ENCODE measurements at places on chromosomes 7 and 10.

- no peak for DNase-seq
These were observed 5.2 kb downstream of the CSTF2T start for GRCh38 chr10:51694086-51694768.

DNA sequence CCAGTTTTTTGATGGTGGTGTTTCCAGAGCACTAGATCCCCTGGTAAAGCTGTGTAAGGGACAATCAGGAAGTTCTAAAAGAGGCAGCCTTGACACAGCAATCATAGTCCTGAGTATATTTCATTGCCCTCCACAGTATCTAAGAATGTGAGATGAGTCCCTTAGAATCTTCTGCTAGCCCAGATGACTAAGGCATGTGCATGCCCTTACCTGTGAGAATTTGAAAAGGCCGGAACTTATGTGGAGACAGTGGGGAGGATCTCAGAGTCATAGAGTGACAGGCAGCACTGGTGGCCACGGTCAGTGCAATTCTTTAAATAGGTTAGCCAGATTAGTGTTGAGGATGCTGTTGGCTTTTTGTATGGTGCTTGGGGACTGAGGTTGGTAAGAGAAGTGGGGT is 361.4 kb upstream of the VSTM2A start:
- no peak for DNase-seq

DNA sequence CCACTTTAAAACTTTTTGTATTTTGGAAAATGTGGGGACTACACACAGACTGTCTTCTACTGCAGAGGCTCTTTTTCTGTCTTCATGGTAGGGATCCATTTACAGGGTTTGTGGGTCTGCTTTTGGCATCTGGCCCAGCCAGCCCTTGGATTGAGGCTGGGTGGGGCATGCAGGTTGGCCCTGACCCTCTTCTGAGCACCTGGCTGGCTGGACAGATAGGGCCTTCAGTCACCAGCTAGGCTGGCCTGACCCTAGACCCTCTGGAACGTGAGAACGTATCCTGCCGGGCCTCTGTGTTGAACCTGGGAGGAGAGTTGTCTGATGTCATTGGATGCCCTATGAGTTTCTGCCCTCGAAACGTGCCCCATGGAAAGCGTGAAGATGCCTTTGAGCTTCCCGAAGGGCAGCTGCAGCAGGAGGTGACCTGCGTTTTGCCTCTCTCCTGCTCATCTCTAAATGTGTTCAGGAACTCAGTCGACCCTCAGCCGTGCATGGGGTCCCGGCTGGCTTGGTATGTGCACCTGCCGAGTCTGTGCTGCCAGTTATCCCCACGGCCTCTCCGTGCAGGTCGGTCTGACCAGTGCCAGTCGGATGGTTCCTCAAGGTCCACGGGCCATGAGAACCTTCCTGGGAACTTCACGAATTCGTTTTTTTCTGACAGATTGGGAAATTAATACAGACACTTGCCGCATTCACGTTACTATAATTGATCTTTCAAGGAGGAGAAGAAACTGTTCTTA is 74.9 kb downstream of the MGMT start:
- no peak for DNase-seq

- DNase-seq = no peak
These were observed 194.8 kb upstream of the ZNF32 start for GRCh38 chr10:43843321-43844101.

GRCh38 chr10:20606985-20607384 is 290.1 kb downstream of the NEBL start:
- no peak for DNase-seq

Measured in left renal pelvis (tissue), 4 donors.